Stimulated activated CD4-positive, alpha-beta T cell treated with anti-CD3 and anti-CD28 coated beads, Interleukin-4, amount 100 ng/mL, for 1 hour (primary cell): ENCODE measurements at places on chromosomes 1 and 21.

DNA sequence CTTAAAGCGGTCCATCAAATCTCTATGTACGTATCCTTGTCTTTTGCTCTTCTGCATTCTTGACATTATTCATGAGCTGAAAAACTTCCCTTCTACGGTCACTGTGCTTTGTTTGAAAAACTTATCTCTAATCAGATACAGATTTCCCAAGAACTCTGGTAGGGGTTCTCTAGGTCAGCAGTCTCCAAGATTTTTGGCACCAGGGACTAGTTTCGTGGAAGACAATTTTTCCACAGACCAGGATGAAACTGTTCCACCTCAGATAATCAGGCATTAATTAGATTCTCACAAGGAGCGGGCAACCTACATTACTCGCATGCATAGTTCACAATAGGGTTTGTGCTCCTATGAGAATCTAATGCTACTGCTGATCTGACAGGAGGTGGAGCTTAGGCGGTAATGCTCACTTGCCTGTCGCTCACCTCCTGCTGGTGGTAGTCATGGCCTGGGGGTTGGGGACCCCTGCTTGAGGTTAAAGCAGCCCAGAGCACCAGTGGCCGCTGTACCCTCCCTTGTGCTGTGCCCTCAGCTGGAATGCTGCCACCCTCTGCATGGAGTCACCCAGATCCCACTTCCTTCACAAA lies 30.8 kb downstream of the AK2 start:
- no peak for DNase-seq

DNA sequence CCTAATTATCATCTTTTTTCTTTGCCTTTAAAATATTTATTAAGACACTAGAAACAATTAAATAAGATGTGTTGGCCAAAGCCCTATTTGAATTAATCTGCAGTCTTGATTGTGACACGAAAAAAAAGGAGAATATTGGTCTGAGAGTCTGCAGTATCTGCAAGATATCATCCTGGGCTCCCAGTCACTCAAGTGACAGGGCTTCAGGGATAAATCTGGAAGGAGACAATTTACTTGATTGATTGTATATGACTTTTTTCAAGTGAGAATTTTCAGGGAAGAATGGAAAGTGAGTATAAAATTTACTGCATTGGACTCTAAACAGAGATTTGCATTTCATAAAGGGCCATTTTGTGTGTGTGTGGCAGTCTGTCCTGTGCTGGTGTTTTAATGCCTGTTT lies 233.7 kb downstream of the PAPPA2 start:
- DNase-seq, result no peak

DNA sequence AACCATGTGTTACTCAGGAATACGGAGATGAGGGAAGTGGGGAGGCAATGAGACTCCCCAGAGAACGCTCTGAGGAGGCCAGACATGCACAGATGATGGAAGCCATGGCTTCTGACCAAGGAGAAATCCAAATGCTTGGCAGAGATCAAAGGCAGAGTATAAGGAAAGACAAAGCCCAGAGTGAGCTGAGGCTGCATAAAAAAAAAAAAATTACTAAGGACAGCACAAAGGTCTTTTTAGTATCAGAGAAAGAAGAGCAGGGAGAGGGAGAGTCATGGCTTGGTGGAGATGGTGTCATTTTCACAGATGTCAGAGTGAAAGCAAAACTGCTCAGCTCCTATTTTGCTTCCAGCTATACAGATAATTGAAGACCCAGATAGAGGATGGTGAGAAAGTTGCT lies 8.1 kb upstream of the NCF2 start:
- no peak for DNase-seq

GRCh38 chr1:55821234-55821633 lies 606.1 kb upstream of the USP24 start:
- no peak for DNase-seq

- DNase-seq, result no peak
Observed at GRCh38 chr1:17520041-17520440, 19.5 kb upstream of the ARHGEF10L start.

DNA sequence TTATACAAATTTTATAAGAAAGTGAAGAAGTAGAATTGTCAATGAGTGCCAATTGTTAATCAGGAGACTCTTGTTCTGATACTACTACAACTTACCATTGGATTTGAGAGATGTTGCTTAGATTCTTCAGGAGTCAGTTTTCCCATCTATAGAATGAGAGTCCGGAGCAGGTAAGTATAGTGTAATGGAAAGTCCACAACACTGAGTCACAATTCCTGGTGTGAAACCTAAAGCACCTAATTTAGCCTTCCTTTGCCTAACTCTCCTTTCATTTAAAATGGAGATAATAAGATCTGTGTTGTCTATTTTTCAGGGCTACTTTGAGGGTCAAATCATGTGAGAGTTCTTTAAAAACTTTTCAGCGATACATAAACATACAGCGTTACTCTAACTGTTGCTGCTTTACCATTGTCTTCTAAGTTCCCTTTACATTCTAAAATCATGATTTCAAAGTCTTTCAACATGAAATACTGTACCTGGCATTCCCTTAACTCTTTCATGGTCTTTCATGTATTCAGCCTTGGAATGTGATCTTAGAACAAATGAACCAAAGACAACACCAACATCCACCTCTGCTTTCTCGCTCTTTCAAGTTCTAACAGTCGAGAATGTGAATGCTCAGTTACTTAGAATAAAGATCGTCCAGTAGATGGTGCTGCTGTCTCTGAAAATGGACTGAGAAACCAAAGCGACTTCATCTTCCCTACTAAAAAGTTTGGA lies 90.9 kb downstream of the SLC30A10 start:
- DNase-seq, result no peak
